ENCODE measurements at places on chromosomes 5 and 9.

GRCh38 chr5:80754900-80755299 is 100.1 kb upstream of the DHFR start:
- DNase-seq: no peak

- no peak for DNase-seq
Measured at GRCh38 chr5:156460471-156460870, 133.5 kb downstream of the SGCD start.

- DNase-seq: no peak
Measured at GRCh38 chr5:44935262-44935661, 126.5 kb downstream of the MRPS30 start.

GRCh38 chr9:121059998-121060636 is 10.0 kb upstream of the C5 start:
- DNase-seq: no peak

- DNase-seq: no peak
Measured at GRCh38 chr5:173392172-173392571, 64.0 kb upstream of the STC2 start.

DNA sequence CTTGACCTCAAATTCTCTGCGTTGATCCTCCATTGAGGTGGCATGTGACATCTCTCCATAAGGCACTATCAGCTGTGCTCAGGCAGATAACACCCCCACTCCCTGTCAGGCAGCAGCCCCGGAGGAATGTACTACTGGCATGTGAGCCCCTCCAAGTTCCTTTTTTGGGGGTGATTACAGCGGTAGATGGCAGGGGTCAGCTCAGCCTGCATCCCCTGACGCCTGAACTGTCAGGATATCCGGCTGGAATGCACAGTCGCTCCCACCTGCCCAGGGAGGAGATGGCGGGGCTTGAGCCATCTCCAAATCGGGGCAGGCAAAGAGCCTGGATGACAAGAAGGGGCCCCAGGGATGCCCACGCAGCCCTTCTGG is 40.8 kb downstream of the FAM78A start:
- no peak for DNase-seq

DNA sequence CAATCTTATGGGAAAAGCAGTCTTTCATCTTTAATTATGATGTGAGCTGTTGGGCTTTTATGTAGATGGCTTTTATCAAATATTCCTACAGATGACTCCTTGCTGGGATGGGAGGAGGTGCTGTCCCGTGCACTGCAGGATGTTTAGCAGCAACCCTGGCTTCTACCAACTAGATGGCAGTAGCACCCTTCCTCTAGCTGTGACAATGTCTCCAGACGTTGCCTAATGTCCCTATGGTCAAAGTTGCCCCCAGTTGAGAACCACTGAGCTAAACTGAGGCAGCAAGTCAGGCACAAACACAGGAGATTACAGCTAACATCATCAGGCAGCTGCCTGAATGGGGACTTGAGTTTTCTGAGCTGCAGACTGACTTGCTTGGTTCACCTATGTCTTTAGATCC is 401.9 kb upstream of the PDE4D start:
- DNase-seq: no peak

- DNase-seq: no peak
Measured at GRCh38 chr9:131719262-131719908, 20.5 kb downstream of the RAPGEF1 start.

DNA sequence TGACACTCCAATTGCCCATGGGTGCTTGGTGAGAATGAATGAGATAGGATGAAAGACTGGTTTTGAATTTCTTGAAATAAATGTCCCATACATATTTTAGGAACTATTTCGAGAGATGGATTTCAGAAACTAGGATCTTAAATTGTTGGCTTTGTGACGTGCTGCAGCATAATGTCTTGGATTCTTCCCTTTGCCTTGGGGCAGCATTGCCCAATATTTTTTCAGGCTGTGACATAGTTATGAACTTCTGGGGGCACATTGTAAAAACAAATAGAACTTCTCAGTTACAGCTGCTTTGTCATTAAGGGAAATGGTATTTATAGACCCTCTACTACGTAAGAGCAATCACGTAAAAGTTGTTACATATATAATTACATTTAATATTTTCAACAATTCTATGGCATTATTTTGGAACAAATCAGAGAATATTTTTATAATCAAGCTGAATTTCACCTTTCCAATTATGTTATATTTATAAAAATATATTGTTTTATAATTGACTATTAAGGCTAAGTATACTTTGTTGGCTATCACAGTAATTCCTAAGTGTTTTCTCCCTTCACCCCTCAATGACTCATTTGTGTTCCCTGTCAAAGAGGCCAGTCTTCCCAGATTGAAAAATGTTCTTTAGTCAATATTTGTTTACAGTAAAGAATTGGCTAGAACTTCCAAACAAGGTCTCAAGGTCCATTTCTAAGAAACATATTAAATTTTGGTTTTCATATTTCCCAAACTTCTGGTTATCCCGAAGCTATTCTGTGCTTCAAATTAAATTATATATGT is 1388.3 kb upstream of the ACO1 start:
- no peak for DNase-seq

DNA sequence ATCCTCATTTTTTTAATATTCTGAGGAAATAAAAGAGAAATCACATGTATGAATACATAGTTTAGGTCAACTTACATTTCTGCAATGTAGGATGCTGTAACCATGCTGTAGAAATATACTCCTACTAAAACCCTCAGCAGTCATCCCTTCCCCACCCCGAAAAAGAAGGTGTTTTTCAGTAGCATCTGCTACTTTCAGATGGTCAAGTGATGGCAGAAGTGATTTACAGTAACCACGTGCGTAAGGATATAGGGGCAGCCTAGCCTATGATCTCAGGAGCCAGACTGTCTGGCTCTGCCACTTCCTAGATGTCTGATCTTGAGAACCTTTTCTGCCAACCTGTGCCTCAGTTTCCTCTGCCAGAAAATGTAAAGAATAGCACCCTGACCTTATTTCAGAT is 26.0 kb upstream of the SYK start:
- no peak for DNase-seq

GRCh38 chr5:103066326-103066725 is 53.6 kb downstream of the GIN1 start:
- no peak for DNase-seq

DNA sequence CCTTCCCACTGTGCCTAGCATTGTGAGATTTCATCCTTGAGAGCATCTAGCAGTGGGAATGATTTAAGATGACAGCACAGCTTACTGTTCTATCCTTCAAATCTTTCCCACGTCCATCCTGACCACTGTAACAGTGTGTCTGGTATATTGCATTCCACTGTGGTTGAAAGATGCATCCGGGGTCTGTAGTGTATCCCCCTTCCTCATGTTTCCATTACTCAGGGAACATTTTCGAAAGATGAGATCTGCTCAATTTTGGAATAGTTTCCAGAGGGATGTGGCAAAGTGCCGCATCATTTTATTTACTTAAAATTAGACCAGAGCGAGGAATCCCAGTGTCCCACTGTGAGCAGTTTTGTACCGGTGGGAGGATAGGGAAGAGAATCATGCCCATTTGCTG is 407.1 kb upstream of the PAPPA start:
- no peak for DNase-seq

DNA sequence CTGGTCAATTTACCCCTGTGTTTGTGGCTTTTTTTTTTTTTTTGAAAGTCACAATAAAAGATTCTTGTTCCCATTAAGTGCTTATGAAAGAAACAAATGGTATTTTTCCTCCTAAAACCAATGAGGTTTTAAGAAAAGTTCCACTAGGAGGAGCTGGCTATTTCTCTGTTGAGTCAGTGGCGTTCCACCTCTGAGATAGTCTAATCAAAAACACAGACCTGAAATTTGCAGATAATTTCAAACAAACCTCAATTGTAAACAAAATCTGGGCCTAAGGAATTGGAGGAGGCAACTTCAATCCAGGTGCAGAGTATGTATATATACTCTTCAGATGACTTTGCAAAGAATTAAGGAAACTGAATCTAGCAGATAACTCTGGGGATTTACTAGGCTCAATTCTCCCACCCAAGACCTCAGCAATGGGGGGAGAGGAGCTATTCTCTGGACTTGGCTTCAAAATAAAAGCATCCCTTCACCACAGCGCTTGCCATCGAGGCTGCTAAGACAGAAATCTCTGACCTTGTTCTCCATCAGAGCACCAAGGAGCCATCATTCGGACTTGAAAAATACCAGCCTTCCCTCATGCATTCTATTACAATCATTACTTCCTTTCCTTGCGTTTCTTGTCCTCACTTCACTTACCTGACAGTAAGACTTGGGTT is 52.4 kb downstream of the FANCC start:
- DNase-seq: no peak

GRCh38 chr9:71506821-71507220 is 261.5 kb downstream of the CEMIP2 start:
- no peak for DNase-seq

- DNase-seq: no peak
Measured at GRCh38 chr9:87343816-87344430, 153.7 kb upstream of the DAPK1 start.

- no peak for DNase-seq
Measured at GRCh38 chr5:135537745-135538144, 2.0 kb upstream of the NEUROG1 start.

GRCh38 chr5:64333886-64334285 is 168.2 kb downstream of the RNF180 start:
- no peak for DNase-seq

GRCh38 chr5:37835380-37835973 is 4.4 kb downstream of the GDNF start:
- DNase-seq: no peak

- no peak for DNase-seq
Measured at GRCh38 chr5:60945813-60946187, 795 bp downstream of the NDUFAF2 start.

GRCh38 chr5:74851684-74852353 is 14.4 kb downstream of the FAM169A start:
- DNase-seq: no peak

DNA sequence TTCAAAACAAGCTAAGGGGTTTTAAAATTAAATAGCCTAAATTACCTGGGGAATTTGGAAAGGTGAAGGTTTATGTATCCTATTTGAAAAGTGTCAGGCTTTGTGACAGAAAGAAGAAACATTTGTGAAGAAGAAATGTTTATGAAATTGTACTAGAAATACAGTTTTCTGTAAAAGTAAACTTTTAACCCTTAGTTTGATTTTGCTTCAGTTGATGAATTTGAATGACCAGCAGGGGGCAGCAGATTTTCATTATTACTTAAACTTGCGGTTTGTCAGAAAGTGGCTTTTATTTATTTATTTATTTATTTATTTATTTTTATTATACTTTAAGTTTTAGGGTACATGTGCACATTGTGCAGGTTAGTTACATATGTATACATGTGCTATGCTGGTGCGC is 58.1 kb downstream of the NNT start:
- no peak for DNase-seq

- DNase-seq: no peak
Measured at GRCh38 chr9:132381966-132382541, 24.6 kb downstream of the TTF1 start.

Measured in cortex of kidney (tissue), 1 donor.